ENCODE measurements at places on chromosomes 1 and 21.
A peak's percentile ranks its signal among the peaks of the same experiment; 100 is the strongest.

DNA sequence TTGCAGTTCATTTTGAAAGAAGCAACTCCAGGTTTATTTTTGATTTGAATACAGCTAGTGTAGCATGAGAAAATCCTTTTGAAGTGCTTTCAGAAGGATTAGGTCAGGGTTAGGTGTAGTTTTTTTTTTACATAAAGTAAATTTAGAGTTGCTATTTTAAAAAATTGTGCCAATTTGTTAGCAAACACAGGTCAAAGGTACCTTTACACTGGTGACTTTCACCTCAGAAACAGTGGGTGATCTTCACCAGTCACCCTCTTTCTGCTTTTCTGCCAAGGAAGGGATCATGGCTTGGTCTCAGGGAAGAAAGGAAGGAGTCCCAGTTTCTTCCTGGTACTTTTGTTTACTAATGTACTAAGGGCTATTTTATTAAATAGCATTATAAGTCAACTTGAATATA lies 111.5 kb downstream of the SDCCAG8 start:
- no peak for DNase-seq

DNA sequence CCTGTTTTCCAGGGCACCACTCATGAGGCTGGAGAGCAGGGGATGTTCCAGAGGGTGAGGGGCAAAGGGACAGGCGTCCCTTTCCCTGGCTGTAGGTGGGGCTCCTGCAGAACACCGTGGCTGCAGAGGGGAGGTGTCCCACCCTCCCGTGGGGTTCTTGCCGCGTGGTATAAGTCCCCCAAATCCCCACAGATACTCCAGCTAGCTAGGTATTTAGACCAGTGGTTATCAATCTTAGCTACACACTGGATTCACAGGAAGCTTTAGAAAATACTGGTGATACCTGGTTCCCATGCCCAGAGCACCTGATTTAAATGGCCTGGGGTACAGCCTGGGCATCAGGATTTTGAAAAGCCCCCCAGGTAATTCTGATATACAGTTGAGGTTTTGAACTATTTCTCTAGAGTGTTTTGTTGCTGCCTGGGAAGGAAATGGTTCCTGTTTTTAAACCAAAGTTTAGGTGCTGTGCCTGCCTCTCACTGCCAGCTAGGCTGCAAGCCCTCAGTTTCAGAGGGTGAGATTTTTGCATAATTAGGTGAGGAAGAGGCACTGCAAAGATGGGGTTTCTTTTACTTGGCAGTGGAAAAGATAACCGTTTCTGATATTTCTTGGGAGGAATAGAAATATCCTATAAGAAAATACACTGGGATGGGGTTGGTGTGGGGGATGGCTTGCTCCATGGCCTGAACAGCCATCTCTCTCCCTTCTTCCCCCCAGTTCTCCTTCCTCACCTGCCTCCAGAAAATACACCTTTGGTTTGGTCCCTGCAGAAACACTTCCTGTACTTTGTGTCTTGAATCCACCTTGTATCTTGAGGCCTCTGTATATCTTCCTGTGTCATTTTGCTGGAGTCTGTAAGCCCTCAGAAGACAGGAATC lies 51.7 kb downstream of the RASSF5 start:
- peak; percentile 27 for DNase-seq

DNA sequence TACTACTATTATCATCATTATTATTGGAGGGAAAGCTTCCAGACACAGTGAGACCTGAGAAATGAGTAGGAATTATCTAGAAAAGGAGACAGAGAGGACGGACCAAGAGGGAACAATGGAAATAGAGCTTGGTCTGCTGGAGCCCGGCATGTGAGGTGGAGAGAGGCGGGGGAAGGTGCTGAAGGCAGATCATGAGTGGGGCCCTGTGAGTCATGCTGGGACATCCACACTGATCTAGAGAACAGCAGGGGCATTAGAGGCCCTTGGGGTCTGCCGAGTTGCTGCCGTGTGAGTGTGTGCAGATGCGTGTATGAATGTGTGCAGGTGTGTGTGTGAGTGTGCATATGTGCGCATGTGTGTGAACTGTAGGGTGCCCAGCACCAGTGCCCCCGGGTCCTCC lies 65.7 kb downstream of the TMCO4 start:
- DNase-seq: no peak

GRCh38 chr1:43722810-43723209 lies 15.5 kb downstream of the ST3GAL3 start:
- DNase-seq: no peak

GRCh38 chr1:32353886-32354570 lies 8.3 kb downstream of the FAM229A start:
- no peak for DNase-seq

All from activated CD4-positive, alpha-beta T cell treated with anti-CD3 and anti-CD28 coated beads, Interleukin-2, amount 50 U/mL, for 48 hours (primary cell).